BJ (cell line): ENCODE measurements at places on chromosomes 6 and 20.
A peak's percentile ranks its signal among the peaks of the same experiment; 100 is the strongest.

GRCh38 chr6:14502551-14502950, 385.0 kb downstream of the CD83 start:
- DNase-seq, result no peak

DNA sequence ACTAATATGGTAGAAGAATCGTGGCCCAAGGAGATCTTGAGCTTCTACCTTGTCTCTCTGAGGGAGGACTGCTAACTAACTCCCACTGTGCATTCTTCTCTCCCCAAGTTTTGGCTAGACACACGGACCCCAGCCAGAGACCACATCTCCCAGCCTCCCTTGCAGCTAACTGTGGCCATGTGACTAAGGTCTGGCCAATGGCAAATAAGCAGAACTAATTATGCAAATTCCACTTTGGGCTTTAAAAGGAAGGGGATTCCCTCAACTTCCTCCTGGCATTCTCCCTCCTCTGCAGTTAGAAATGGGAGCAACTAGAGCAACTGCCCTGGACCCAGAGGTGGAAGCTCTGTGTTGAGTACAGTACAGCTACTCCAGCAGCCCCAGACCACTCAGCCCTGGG, 15.4 kb downstream of the BPIFA2 start:
- DNase-seq, result no peak

GRCh38 chr6:111091987-111092386, 4.7 kb downstream of the SLC16A10 start:
- DNase-seq, result no peak

- no peak for DNase-seq
Measured at GRCh38 chr20:23129891-23130621, 43.9 kb upstream of the CD93 start.

GRCh38 chr6:150799276-150799805, 66.2 kb upstream of the MTHFD1L start:
- no peak for DNase-seq

DNA sequence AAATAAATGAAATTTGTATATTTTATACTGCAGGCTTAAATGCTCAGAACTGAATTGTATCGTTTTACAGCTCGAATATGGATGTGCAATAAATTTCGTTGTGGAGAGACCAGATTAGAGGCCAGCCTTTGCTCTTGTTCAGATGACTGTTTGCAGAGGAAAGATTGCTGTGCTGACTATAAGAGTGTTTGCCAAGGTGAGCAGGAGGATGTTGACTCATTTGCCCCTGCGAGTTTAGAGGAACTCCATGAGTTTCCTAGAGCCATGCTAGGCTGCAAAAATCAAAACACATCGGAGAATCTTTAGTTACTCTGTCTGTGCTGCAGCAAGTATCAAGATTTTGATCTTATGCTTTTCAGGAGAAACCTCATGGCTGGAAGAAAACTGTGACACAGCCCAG, 15.4 kb downstream of the ENPP3 start:
- no peak for DNase-seq

DNA sequence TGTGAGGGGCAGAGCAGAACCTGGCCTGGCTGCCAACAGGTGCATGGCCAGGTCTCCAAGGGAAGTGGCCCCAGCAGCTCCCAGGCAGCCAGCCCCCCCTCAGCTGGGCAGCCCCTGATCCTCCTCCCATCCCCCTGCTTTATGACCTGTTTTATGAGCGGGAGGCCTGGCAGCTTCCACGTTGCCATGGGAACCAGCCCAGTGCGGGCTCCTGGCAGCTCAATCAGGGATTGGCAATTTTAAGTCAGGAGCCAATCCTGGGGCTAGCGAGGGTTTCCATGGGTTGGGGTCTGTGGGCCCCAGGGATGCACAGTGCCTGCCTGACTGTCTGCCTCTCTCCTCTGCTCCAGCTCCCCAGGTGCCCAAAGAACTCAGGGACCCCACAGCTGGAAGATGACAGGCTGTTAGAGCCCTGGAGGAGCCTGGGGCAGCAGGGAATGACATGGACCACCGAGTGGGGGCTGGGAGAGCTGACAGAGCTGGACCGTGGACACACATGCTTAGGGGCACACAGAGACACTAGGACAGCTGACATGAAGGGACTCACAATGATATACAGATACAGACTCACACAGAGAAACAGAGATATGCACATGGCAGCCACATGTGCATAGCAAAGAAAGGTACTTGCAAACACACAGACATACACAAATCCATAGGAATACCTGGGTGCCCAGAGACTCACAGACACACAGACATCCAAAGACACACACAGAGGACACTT, 56.5 kb upstream of the SIRPA start:
- no peak for DNase-seq

GRCh38 chr20:37999526-38000263, 33.6 kb downstream of the TTI1 start:
- DNase-seq, result no peak

DNA sequence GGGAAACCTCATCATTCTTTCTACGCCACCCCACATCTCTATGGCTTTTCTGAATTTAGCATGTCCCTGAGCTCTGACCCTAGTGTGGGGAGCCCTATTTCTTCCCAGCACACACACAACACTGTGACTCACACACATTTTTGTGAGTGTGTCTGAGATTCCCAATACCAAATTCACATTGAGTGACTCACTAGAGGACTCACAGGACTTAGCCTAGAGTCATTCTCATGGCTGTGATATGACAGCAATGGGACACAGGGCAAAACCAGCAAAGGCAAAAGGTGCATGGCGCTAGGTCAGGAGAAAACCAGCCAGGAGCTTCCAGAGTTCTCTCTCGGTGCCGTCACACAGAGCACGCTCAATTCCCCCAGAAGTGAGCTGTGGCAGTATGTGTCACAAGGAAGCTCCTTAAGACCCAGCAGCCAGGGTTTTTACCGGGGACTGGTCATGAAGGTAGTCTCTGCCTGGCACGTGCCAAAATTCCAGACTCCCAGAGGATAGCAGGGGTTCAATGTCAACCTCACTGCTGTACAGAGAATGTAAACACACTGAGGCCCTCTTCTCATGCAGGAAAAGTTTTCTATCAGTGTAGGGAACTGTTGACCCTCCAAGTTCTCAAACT, 6.2 kb downstream of the CSTL1 start:
- peak; percentile 59 for DNase-seq

- DNase-seq, result no peak
Measured at GRCh38 chr6:140017470-140017869, 643.0 kb upstream of the CITED2 start.

DNA sequence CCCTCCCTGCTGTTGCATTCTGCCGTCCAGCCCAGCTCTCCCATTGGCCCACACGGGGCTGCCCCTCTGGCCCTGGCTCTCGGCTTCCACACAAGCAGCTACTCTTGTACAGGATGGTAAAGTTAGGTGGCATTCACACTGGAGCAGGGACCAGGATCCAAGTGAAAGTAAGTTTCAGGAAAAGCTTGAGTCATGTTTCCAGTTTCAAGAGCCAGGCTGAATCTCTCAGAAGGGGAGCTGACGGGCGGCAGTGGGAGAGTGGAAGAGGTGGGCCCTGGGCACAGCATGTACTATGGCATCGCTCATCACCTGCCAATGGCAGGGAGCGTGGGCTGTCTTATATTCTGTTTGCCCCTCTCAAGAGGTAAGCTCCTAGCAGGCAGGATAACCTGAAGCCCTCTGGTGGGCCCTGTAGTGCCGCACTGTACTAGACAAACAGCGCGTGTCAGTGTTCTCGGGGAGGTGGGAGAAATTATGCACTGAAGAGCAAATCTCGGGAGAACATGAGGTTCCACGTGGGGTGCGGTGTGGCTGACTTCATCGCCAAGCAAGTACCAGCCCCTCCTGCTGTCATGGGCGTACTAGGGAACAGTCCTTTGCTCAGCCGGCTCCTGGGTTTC, 241.5 kb downstream of the NRN1 start:
- DNase-seq, result no peak

DNA sequence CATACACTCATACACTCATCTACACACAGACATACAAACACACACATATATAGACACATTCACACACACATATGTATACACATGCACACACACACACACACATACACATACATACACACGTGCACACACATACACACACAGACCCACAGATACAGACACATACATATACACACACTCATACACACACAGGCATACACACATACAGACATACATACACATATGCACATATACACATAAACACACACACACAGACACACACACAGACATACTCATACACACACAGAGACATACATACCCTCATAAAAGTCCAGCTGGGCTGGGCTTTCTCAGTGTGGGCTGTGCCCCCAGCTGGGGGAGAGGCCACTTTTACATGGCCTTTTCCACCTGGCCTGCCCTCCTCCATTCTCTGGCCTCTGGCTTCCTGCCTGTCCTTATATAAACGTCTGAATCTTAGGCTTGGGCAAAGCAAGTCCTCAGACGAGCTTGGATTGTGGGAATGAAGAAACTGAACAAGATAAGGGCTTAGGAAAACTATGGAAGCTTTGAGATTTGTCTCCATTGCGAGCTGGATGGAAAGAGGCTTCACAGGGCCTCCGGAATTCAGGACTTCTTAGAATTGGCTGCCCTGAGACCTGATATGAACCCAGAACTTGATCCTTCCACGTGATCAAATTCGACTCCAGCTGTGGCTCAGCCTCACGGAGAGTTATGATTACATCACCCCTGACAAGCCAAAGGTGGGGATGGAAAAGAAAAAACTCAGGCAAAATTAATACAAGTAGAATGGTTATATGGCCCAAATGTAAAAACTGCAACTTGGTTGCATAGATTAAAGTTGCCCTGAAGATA, 22.5 kb upstream of the CST3 start:
- no peak for DNase-seq

DNA sequence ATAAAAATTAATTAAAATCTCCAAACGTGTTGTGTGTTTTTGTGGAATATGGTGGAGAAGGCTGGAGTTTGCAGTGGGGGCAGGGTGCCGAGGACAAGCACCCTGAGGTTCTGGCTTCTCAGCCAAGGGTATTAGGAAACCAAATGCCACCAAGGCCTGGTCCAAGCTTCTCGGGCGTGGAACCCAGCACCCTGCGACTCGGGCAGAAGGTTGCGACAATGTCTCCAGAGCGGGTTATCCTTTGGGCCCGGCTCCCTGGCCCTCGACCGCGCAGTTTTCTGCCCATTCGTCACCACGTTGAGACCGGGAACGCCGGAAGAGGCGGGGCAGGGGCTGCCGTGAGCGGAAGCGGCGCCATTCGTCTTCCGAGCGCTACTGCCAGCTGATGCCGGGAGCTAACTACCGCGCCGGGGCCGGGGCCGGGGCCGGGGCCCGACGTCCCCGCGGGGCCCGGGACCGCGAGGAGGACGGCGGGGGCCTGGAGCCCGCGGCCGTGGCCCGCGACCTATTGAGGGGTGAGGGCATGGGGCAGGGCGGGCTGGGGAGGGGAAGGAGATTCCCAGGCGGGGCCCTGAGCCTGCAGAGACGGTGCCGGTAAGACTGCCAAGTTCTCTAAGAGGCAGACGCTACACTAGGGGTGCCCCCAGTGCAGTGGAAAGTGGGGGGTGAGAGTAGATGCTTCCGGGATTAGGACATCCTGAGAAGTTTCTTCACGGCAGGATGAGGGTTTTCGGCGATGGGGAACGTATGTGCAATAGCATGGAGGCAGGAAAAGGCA, at the start of gene RRP36:
Gene RRP36 (plus strand): TSS at position 354 of the 778 bp plus-strand sequence. CDS start 32 bp downstream, at position 386.
- no peak for DNase-seq

- no peak for DNase-seq
Measured at GRCh38 chr20:43682446-43682845, 15.5 kb downstream of the MYBL2 start.

GRCh38 chr6:79146421-79146820, 68.4 kb upstream of the PHIP start:
- no peak for DNase-seq

GRCh38 chr6:25553502-25553901, 98.5 kb upstream of the SCGN start:
- peak; percentile 31 for DNase-seq

DNA sequence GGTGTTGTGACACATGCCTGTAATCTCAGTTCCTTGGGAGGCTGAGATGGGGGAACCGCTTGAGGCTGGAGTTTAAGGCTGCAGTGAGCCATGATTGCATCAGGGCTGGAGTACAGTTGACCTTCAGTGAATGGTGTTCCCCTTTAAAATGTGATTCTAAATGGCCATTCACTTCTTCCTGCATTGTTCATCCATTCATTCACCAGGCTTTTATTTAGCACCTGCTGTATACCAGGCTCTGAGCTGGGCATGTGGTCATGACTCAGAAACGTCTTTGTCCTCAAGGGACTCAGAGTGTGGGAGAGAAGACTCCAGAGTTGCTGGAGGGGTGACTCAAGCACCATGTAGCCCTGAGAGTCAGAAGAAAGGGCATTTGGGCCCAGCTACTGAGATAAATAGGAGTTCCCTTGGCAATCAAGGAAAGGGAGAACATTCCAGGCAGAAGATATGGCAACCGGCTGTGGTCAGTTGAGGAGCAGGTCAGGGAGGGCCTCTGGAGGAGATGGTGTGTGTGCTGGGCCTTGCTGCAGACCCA, 101.1 kb downstream of the DLGAP4 start:
- no peak for DNase-seq

DNA sequence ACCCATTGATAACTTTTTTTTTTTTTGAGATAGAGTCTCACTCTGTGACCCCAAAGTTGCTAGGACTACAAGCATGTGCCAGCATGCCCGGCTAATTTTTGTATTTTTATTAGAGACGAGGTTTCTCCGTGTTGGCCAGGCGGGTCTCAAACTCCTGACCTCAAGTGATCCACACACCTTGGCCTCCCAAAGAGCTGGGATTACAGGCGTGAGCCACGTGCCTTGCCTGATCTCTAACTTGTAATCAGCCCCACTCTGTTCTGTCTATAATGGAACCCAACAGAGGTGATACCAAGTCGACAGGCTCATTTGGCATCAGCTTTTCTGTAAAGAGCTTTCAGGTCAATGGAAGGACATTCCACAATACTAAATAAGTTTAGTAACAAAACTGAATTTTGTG, 99.4 kb downstream of the HFE start:
- DNase-seq, result no peak

DNA sequence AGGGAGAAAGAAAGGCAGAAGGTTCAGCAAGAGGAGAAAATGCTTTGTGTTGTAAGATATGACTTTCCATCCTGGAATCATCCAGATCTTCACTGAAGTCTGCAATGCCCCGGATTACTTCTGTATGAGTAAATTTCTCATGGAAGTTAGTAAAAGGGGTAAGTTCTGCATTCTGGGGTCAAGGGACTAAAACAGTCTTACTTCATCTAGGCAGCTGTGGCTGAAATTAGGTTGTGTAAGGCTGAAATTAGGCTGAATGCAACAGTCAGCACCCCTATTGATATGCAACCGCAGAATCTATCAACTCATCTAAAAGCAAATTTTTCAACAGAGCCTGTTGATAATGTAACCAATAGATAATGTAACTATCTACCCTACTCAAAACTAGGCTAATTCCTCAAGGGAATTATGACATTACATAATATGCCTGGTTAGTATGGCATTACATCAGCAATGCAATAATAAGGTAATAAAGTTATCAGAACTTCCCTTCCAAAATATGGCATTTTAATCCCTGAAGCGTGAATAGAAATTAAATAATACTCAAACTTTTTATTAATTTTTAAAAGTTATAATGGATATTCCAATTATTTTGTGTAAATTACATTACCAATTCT, 671.7 kb upstream of the CITED2 start:
- no peak for DNase-seq

GRCh38 chr6:166934174-166934573, 22.2 kb downstream of the RNASET2 start:
- DNase-seq, result no peak

- no peak for DNase-seq
Measured at GRCh38 chr20:52684176-52684575, 288.0 kb upstream of the TSHZ2 start.

- no peak for DNase-seq
Measured at GRCh38 chr6:7646394-7646793, 56.4 kb downstream of the SNRNP48 start.
